Airway epithelial cell (primary cell): ENCODE measurements at places on chromosomes 1 and 21. TPM values are rescaled to one million over a fixed set of nuclear protein-coding genes. Genes with fewer than 3 reads are reported as not detected.

Gene FCRL4
- total RNA-seq, result not detected in 2 replicates

Gene ZYG11A
- 0.63 and 0.84 TPM in 2 replicates for total RNA-seq

Gene PKP1
- total RNA-seq, result 256 and 357 TPM in 2 replicates

Gene CELA3A
- not detected in 2 replicates for total RNA-seq

Gene OR2L3
- not detected in 2 replicates for total RNA-seq

Gene KCNN3
- 0.07 TPM in 1 of 2 replicates, not detected in the other for total RNA-seq

Gene NEK7
- total RNA-seq, result 26.2 and 38.1 TPM in 2 replicates

Gene CFHR3
- total RNA-seq, result not detected in 2 replicates
